ENCODE measurements at places on chromosomes 3 and 15. TPM values are rescaled to one million over a fixed set of nuclear protein-coding genes. Genes with fewer than 3 reads are reported as not detected.

The UQCC5 gene
- total RNA-seq = 6.5 TPM

The MAP6D1 gene
- total RNA-seq = 50.3 TPM

The SYNPR gene
- total RNA-seq = 124 TPM

The PLXND1 gene
- 108 TPM for total RNA-seq

The SUCNR1 gene
- total RNA-seq = 0.16 TPM

The SLCO2A1 gene
- 3.4 TPM for total RNA-seq

The NCEH1 gene
- total RNA-seq = 86.4 TPM

The CHAC1 gene
- 10.5 TPM for total RNA-seq

The PRC1 gene
- total RNA-seq = 8.6 TPM

The LRRC58 gene
- total RNA-seq = 18.9 TPM

The SERINC4 gene
- total RNA-seq = not detected

The STARD9 gene
- total RNA-seq = 16.7 TPM
